ENCODE measurements at places on chromosomes 3 and 15.

- DNase-seq = peak; percentile 41
Observed at GRCh38 chr3:10527295-10528001, 22.1 kb upstream of the ATP2B2 start.

- DNase-seq = no peak
Observed at GRCh38 chr15:68328443-68328842, 50.9 kb downstream of the FEM1B start.

GRCh38 chr3:134299185-134299887 lies 48.7 kb upstream of the RYK start:
- no peak for DNase-seq

GRCh38 chr3:128919988-128920387 lies 40.6 kb downstream of the ACAD9 start:
- DNase-seq = no peak

GRCh38 chr15:72169236-72169920 lies 28.2 kb downstream of the GRAMD2A start:
- DNase-seq = no peak
